ENCODE measurements at places on chromosomes 7 and 10.

GRCh38 chr10:132011024-132011423, 29.3 kb upstream of the BNIP3 start:
- no peak for DNase-seq

DNA sequence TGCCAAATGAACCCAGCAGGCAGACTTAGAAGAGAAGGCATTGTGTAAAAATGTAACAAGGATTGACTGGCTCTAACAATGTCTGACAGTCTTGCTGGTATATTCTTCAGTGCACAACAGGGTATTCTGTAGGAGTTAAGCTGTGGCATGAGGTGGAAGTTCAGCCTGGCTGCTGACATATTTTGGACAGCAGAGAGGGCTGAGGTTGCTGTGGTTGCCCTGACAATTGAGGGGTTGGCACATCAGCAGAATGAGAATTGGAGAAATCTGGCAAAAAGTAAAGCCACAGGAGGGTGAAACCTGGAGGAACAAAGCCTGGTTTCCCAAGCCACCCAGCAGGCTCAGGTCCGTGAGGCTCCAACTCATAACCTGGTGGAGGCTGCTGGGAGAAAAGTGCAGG, 220.2 kb downstream of the JAZF1 start:
- DNase-seq: no peak

GRCh38 chr7:37352974-37353948, 95.4 kb downstream of the ELMO1 start:
- DNase-seq: no peak

- no peak for DNase-seq
Observed at GRCh38 chr10:97498841-97499560, at the start of gene UBTD1. Gene UBTD1, plus strand, starts transcription at chr10:97498924. Its CDS starts 280 bp downstream, at chr10:97499204.

- DNase-seq: no peak
Observed at GRCh38 chr7:31805209-31805818, 118.3 kb downstream of the PPP1R17 start.

DNA sequence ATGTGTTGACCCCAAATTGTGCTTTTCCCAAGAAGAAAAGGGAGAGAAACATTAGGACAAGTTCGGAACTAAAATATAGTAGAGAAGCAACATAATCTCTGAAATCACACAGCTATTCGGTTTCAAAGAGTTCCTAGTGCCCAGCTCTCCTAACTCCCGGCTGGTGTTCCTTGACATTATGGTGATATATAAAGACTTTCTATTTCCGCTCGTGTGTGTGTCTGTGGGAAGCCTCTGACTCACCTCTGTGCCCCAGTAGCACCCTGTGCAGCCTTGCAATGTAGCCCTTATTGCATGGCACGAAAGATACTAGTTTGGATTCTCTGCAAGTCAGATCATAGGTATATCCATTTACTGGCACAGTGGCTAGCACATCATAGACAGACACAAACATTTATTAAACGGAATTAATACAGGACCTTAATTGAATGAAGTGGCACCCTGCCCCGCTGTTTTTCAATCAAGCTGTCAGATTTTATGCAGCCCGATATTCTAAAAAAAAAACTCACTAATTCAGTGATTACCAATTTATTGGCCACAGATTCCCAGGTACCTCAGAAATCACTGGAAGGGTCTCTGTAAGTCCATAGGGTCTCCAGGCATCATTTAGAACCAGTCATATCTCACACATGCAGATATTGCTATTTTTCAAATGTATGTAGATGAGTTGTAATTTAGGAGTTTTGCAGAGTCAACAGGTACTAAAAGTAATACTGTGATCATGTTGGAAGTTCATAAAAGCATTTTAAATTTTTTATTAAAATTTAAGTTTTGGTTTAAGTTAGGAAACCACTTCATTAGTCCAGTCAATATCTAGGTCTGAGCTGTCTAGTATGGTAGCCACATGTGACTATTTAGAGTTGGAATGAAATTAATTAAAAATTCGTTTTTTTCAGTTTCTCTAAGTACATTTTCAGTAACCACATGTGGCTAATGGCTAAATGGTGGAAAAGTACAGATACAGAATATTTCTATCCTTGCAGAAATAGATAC, 43.3 kb downstream of the SFTPD start:
- DNase-seq: no peak

DNA sequence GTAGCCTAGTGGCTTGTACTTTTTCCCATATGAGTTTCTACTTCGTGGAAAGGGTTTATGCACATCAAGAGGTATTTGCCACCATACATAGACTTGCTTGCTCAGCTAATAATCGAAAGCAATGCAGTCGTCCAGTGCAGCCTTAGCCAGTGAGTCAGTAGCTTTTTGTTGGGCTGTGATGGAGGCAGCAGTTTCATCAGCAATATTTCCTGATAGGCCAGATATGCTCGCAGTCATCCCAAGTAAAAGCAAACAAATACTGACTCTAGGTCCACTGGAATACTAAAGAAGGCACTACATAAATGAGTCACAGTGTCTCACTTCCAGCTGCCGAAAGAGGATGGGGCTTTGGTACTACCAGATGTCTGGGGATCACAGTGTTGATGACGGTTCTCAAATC, 2.1 kb upstream of the BNIP3 start:
- no peak for DNase-seq

DNA sequence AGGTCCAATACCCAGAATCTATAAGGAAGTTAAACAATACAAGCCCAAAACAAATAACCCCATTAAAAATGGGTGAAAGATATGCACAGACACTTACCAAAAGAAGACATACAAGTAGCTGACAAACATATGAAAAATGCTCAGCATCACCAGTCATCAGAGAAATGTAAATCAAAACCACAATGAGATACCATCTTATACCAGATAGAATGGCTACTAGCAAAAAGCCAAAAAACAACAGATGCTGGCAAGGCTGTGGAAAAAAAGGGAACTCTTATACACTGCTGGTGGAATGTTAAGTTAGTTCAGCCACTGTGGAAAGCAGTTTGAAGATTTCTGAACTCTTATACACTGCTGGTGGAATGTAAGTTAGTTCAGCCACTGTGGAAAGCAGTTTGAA, 331.1 kb downstream of the KIF20B start:
- DNase-seq: no peak

DNA sequence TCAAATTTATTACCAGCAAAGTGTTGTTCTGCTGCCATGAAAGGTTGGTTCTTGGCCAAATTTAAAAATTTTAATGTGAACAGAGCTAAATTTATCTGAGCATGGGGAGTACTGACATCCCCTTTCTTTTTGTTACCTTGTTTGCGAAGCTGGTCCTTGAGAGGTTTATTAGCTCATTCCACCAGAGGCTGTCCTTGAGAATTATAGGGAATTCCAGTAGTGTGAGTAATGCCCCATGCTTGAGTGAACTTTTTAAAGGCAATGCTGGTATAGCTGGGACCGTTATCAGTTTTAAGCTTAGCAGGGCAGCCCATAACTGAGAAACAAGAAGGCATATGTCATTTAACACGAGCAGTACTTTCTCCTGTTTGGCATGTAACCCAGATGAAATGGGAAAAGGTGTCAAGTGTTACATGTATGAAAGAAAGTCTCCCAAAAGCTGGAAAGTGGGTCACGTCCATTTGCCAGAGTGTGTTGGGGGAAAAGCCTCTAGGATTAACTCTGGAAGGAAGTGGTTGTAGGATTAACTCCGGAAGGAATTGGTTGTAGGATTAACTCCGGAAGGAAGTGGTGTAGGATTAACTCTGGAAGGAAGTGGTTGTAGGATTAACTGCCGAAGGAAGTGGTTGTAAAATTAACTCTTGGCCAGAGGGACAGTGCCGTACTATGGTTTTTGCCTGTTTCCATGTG, 37.3 kb upstream of the AKR1C2 start:
- DNase-seq: no peak

DNA sequence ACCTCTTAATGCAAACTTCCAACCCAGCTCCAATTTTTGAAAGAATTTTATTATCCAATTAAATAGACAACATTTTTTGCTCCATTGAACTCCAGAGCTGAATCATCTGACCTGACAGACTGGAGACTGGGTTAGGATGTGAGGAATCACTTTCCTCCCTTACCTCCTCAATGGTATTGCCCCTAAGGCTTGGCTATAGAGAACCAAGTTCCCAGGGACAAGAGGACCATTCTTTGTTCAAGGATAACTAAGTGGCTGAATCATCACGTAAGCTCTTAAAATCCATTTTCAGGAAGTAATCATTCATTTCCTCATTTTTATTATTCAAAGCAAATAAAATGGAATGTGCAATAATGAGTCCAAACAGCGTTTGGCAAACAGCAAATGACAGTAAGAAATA, 335.1 kb downstream of the GATA3 start:
- no peak for DNase-seq

DNA sequence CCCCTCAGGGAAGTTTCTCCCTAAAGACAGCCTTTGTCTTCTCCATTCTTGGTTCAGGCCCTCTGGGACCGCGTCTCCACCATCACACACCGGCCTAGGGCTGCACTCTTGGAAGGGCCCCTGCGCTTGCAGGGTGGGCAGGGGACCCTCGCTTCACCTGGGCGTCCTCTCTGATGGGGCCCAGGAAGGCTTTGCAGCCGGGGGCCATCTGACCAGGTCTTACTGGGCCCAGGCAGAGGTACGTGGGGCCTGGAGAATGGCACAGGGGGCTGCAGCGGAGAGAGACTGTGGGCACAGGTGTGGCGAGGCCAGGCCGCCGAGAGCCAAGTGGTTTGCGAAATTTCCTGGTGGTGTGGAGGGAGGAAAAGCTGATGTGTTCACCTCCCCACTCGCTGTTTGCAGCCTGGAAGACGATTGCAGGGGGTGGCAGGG, 44.4 kb downstream of the ALOX5 start:
- no peak for DNase-seq

DNA sequence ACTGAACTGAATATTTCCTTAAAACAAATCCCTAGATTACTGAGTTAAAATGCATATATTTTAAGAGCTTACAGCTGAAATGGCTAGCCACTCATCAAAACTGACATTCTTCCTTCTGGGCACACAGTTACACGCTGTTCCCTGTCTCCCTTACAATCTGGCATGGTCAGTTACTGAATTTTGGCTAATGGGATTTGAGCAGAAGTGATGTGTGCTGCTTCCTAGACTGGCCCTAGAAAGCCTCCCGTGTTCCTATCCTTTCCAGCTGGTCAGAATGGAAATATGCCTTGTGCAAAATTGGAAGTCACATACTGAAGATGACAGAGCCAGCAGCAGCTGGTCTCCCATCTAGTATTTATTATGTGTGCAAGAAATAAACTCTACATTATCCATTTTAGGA, 128.7 kb upstream of the NAMPT start:
- no peak for DNase-seq

DNA sequence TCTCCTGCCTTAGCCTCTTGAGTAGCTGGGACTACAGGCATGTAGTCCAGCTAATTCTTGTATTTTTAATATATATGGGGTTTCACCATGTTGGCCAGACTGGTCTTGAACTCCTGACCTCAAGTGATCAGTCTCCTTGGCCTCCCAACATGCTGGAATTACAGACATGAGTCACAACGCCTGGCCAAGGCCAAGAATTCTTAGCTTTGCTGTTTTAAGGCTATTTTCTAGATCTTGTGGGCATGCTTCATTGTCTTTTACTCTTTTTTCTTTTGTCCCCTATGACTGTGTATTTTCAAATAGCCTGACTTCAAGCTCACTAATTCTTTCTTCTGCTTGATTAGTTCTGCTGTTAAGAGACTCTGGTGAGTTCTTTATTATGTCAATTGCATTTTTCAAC, 56.4 kb upstream of the TAS2R16 start:
- no peak for DNase-seq

DNA sequence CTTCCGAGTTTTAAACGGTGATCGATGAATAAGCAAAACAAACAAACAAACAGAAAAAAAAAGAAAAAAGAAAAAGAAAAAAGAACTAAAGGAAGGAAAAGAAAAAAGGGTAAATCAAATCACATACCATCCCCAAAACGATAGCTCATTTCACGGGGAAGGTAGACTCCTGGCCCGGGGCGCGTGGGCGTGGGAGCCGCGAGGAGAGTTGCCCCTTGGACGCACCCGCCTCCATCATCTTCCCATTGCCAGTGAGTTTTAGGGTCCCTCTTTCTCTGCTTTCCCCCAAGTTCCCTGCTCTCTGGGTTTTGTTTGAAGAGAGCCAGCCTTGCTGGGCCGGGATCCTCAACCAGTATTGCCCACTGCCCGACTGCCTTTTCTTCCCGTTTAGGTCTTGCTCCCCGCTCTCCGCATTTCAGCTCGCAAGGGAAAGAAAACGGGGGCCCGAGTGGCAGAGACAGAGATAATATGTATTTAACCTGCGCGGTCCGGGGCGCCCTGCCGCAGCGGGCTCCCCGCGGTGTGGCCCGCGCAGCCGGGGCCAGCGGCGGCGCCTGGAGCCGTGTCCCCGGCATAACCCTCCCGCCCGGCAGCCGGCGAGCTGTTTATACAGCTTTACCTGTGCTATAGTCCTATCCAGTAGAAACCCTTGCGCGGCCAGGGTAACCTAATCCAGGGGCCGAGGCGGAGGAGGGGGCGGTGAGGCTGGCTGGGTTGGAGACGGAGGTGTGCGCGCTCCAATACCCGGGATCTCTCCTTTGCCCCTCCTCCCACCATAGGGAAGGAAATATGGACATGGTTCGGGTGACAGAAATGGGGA, 5.2 kb upstream of the GATA3 start:
- DNase-seq: peak; percentile 58

DNA sequence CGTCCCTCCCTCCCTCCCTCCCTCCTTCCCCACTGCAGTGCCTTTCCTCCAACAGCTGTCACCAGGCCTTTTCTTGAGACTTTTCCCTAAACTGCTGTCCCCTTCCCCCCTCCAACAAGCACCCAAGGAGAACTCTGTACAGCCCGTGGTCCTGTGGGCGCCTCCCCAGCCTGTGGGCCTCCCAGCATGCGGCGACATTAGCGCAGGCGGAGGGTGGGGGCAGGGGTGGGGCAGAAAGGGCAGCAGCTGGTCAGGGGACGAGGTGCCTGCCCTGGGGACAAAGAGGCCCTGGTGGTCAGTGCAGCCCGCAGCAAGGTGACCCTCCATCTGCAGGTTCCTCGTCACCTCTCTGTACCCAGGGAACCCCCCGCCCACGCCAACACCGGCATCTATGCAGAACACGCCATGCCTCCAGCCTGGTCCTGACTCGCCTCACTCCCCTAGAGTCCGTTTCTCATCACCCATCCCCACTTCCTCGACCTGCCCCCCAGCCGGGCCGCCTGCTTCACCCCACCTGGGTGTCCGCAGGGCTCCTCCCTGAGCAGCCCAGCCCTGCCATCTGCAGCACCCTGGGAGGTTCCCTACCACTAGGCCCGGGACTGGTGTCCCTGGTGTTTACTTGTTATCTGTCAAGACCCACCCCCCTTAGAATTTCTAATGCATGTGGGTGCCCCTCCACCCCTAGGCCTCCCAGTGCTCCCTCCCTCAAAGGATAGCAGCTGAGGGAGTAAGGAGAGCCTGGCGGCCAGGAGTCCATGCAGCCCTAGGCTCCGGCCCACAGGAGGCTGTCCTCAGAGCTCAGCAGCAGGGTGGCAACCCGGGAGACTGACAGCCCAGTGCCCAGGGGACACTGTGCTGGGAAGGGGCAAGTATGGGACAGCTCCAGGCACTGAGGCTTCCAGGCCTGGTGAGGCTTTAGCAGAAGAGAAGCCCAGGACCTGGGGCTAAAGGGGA, 147.8 kb downstream of the ARHGAP22 start:
- peak; percentile 2 for DNase-seq

- no peak for DNase-seq
Observed at GRCh38 chr10:25952857-25953256, 18.8 kb downstream of the MYO3A start.

GRCh38 chr7:118478236-118478635, 253.7 kb downstream of the ANKRD7 start:
- DNase-seq: no peak
